ENCODE measurements at places on chromosomes 3 and 15.

DNA sequence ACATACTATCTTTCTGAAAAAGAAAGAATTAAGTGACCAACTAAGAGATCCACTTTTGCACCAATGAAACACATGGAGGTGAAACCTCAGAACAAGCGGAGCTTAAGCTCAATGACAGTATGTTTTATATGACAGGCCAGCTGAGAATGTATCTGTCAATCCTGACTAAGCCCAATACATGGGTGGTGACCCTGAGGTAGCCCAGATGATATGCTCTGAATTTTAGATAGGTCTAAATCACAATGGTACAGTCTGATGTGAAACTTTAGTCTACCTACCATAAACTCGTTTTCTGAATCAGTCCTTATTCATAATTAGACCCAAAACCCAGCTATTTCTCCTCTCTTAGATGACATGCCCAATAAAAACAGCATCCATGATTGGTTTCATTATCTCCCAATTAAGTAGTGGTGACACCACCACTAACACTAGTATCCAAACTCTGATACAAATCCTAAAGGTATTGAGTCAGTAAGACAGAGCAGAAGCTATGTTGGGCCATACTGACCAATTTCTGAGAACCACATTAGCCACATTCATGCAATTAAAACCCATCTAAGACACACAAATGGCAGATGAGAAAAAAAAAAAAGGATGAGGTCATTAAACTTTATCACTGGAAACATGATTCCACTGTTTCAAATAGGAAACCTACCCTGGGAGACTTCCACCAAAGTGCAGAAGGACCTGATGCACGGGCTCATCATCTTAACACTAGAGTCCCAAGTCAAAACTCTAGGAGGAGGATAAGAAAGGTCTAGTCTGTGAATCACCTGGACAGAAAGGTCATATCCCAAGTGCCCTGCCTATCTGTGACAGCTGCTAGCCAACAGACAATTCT, 20.6 kb downstream of the CMTM6 start:
- DNase-seq = no peak

DNA sequence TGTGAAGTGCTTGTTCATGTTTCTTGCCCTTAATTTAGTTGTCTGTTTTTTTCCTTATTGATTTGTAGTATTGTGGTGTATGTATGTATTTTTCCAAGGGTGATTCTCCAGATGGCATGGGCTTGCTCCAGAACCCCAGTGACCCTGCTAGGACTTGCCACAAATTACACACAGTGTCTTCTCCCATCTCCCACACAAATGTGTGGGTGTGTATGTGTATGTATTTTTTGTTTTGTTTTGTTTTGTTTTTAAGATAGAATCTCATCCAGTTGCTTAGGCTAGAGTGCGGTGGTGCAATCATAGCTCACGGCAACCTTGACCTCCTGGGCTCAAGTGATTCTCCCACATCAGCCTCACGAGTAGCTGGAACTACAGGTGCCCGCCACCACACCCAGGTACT, 36.2 kb upstream of the ARID3B start:
- DNase-seq = no peak

DNA sequence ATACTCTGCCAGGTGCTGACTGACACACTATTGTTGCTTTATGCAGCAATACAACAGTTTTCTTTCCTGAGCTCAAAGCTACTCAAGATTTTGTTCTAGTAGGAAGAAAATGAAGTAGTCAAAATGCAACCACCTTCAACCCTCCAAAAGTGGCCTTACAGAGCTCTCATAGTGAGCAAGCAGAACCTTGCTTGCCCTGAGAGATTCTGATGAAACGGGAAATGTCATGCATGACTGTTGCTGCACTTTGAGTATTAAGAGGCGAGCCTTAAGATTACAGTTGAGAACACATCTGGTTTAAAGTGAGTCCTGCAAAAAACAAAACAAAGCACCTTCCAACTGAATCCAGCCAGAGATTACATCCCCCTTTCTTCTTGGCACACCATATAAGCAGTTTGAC, 29.7 kb downstream of the MINDY4B start:
- no peak for DNase-seq

DNA sequence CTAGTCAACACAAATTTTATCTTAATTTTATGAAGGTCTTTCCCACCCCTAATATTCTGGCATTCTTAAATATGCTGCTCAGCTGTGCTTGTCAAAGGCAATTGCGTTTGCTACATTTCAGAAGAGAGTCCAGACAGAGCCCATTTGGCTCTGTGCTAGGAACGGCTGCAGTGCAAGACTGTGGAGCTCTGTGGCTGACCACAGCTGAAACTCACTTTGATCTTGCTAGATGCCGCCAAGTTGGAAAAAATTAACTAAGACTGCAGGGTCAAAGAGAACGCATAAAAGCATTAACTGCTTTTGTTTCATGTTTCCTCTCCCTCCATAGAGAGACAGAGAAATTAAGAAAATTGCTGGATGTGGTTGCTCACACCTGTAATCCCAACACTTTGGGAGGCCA, 7.6 kb upstream of the PPP1R2 start:
- no peak for DNase-seq

GRCh38 chr3:127608362-127608718, 10.1 kb downstream of the MCM2 start:
- DNase-seq = no peak

DNA sequence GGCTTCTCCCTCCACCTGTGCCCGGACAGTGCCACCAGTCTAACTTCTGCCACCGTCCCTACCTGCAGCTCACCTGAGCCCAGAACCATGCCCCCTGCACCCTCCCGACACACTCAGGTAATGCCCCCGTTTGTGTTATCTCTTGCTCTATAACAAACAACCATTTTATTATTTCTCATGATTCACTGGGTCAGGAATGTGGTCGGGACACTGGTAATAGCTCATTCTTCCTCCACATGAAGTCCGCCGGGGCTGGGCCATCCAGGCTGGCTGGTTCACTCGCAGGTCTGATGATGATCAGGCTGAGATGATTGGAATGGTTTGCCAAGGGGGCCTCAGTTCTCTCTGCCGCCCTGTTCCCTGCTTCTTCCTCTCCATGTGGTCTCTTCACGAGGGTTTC, 20.3 kb upstream of the NR2E3 start:
- no peak for DNase-seq

DNA sequence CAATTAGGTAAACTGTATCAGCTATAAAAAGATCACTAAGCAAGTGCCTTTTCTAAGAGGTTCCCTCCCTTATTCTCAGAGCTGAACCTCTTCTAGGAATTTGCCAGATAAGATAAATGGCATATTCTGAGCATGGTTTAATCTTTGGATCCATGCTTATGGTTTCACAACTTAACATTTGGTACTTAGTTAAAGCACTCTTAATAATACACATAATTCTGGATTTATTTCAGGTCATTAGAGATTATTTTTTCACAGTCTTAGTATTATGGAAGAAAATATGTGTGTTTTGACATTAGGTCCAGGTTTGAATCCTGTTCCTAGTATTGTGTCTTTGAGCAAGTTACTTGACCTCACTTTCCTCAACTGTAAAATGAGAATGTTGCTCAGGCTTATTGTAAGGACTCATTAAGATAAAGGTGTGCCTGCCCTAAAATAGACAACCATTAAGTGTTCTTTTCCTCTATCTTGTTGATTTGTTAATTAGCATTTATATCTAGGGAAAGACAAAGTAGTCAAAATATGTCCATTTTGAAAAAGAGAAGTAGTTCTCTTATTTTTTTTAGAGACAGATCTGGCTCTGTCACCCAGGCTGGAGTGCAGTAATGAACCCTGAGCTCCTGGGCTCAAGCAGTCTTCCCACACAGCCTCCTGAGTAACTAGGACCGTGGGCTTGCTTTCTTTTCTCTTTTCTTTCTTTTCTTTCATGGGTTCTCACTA, 43.4 kb downstream of the TSC22D2 start:
- DNase-seq = no peak

DNA sequence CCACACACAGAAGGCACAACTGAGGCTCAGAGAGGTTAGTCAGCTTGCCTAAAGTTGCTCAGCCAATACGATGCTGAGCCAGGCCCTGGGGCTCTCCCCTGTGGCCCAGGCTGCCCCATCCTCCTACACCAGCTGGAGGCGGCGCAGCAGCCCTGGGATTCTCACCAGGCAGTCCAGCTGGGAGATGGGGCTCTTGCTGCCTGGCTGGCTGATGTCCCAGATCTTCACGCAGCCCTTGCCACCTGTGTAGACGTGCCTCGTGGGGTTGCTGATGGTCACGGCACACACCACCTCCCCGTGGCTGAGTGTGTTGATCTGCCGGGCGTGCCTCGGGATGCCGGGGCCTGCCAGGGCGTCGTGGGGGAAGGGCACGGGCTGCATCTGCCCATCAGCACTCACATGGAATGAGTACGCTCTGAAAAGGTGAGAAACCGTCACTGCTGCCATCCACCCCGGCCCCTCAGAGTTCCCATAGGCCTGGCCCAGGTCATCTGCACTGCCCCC, 42.8 kb downstream of the TLE3 start:
- DNase-seq = peak; percentile 51

- DNase-seq = no peak
Observed at GRCh38 chr3:5069627-5070026, 52.5 kb upstream of the ARL8B start.
